ENCODE measurements at places on chromosomes 5 and 9. TPM values are rescaled to one million over a fixed set of nuclear protein-coding genes. Genes with fewer than 3 reads are reported as not detected.
A peak's percentile ranks its signal among the peaks of the same experiment; 100 is the strongest.

GRCh38 chr9:75452512-75452911 is 364.2 kb downstream of the OSTF1 start:
- DNase-seq = no peak

DNA sequence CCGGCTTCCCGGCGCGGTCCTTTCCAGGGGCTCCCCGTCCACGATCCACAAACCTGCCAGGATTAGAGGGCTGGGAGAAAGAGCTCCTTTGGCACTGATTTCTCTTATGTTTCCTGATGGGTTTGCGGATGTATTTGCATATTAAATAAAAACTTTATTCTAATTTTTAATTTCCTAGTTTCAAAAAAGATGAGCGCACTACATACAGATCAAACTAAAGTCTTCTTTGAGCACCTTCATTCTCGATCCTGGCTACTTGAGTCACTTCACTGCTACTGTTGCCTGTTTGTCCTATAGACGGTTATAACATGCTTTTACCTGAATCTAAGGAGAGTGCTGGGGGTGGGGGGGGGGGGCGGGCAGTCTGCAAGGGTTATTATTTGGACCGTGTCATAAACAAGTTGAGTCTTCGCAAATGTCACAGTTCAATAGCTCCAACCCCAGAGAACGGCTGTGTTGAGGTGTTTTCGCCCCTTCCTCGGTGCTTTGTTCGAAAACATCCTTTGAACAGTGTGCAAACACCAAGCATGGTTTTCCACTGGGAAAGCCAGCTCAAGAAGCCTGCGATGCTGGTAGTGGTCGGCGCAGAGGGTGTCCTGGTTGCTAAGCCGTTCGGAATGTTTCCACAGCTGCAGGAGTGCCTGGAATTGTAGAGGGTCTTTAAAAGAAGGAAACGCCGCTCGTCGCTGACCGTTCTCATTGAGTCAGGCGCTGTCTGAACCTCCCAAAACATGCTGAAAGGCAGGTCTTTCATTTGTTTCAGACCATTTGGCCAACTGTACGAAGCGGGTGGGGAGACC is 1.1 kb upstream of the STK10 start:
- DNase-seq = no peak

DNA sequence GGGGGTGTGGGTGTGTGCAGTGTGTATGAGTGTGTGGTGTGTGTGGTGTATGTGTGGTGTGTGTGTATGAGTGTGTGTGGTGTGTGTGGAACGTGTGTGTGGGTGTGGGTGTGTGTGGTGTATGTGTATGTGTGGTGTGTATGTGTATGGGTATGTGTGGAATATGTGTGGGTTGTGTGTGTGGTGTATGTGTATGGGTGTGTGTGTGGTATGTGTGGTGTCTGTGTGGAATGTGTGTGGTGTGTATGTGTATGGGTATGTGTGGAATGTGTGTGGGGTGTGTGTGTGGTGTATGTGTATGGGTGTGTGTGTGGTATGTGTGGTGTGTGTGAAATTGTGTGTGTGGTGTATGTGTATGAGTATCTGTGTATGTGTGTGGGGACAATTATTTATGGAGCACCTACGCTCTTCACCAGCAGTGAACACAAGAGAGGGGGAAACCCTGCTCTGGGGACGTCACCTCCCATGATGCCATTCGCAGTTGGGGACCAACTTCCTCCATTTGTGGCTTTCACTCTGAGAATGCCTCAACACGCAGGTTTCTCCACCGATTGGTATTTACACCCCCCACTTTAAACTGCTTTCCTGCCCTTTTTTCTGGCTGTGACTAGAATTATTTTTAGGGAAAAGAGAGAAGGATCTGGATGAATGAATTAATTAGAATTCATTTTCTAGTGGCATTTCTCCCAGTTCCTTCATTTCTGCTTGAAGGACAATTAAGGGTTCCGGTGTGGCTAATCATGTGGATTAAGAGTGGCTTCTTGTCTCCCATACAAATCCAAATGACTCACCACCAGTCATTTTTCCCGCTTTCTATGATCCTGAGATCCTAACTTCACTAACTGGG is 238.1 kb downstream of the ROR2 start:
- DNase-seq = no peak

DNA sequence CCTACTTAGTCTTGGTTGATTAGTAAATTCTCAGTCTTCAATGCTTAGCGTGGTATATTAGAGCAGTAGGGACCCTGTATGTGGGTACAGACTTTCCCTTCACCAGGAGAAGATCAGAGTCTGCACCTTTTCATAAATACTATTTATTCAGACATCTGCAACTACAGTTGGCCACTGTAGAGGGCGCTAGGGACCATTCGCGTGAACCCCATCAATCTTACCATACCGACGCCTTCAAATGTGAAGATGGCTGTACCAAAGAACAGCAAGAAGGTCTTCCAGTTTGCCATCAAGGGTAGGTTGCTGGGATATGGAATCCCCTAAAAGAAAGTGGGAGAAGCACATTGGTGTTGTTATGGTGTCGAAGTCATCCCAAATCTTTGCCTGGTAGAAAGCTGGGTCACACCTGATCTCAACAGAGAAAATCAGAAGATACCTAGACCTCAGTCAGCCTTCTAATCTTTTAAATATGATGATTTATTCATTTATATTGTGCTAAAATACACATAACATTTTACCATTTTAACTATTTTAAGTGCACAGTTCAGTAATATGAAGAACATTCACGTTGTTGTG is 19.1 kb downstream of the SLC36A3 start:
- DNase-seq = no peak

Gene SPARC
- 14,419 TPM for polyA plus RNA-seq

DNA sequence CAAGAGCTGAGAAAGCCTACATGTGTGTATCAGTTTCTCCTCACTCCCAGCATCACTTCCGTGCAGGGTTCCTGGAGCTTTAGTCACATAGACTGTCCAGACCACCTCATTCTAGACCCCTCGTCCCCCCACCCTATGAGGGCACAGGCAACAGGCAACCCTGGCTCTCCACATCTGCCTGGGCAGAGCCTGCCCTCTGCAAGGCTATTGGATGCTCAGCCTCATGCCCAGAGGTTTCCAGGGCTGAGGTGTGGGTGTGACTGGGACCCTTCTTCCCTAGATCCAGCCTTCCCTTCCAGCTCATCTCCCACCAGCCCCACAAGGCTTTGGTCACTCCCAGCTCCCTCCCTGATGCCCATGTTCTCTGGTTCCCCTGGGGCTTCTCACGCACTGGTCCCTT is 161.4 kb downstream of the PAX5 start:
- DNase-seq = no peak

GRCh38 chr9:99270491-99270890 is 48.4 kb downstream of the SEC61B start:
- DNase-seq = no peak

GRCh38 chr5:124080256-124080655 is 568.3 kb downstream of the CSNK1G3 start:
- no peak for DNase-seq

DNA sequence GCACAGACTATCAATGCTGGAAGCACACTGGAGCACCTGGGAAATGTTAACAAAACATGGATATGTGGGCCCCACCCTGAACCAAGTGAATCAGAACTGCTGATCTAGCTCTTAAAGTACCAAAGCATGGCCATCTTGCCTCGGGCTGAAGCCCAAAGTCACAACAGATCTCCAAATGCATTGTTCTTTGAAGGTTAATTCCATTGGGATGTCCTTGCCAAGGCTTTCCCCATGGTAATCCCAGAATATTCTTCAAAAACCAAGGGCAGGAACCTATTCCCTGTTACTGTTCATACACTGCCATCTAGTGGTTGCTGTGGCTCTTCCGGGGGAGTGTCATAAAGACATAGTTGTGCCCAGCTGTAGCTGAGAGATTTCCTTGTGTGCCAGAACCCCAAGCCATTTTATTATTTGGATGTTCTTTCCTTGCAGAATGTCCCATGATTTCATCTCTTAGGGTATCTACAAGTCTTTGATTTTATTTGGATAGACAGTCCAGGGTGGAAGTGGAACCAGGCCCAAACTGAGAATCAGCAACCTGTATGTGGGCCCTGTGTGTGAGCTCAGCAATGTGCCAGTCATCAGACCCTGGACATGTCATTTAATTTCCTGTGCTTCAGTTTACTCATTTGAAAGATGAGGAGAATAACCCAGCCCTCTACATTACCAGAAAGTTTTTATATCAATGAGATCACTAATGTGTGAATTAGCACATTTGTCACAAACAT is 290.0 kb downstream of the ACTL7B start:
- DNase-seq = peak; percentile 39

DNA sequence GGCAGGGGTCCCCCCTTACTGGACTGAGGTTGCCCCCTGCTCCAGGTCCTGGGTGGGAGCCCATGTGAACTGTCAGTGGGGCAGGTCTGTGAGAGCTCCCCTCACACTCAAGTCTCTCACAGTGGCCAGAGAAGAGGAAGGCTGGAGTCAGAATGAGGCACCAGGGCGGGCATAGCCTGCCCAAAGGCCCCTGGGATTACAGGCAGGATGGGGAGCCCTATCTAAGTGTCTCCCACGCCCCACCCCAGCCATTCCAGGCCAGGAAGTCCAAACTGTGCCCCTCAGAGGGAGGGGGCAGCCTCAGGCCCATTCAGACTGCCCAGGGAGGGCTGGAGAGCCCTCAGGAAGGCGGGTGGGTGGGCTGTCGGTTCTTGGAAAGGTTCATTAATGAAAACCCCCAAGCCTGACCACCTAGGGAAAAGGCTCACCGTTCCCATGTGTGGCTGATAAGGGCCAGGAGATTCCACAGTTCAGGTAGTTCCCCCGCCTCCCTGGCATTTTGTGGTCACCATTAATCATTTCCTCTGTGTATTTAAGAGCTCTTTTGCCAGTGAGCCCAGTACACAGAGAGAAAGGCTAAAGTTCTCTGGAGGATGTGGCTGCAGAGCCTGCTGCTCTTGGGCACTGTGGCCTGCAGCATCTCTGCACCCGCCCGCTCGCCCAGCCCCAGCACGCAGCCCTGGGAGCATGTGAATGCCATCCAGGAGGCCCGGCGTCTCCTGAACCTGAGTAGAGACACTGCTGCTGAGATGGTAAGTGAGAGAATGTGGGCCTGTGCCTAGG is at the start of gene CSF2:
CSF2 (plus strand) TSS at position 559 of the 783 bp plus-strand sequence; CDS start at position 594, 35 bp downstream.
- no peak for DNase-seq

GRCh38 chr5:82664732-82665131 is 386.6 kb upstream of the RPS23 start:
- no peak for DNase-seq

GRCh38 chr5:2178528-2178927 is 295.8 kb upstream of the IRX4 start:
- no peak for DNase-seq

Gene QRFP
- not detected for polyA plus RNA-seq

DNA sequence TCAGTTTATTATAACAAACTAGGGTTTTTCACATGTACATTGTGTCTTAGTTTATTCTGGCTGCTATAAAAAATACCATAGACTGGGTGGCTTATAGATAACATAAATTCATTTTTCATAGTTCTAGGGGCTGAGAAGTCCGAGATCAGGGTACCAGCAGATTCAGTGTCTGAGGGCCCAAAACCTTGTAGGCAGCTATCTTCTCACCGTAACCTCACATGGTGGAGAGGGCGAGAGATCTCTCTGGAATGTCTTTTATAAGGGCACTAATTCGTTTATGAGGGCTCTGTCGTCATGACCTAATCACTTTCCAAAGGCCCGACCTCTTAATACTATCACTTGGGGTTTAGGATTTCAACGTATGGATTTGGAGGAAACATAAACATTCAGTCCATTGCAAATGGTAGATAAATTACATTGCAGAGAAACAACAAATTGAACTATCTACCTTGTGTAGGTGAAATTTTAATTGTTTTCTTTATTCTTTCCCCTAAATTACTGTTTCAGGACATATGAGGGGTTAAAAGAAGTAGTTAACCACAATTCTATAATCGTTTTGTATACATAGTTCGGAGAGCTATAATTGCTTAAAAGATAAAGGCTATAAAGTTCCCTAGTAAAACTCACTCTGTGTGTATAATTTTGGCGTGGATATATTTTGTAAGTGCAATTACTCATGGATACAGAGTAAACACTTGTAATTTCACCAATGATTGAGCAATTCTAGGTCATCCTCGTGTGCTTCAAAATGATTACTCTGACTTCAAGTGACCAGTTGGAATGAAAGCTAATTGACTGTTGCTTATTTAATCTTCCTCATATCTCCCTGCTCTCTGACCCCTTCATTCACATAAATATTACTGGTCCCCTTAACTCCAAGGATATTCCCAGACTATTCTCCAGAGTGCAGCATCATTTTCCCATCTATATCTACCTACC is 247.5 kb upstream of the TMEM161B start:
- no peak for DNase-seq

Gene PCDHA9
- polyA plus RNA-seq = 0.06 TPM

Gene CCL21
- not detected for polyA plus RNA-seq

DNA sequence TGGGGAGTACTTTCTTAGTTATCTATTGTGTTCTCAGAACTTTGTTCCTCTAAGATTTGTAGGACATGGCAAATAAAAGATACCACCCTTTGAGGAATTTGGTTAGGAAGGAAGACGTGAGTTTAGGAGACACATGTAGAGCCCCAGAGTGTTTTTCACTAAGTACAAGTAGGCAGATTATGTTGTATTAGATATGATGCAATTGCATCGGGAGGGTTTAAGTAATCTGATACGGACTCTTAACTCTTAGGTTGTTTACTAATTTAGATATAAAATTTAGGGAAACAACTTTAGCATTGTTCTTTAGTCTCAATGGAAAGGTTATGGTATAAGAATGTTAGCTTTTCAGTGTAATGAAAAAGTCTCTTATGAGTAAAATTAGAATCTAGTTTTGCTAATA is 84.4 kb downstream of the TRIO start:
- no peak for DNase-seq

DNA sequence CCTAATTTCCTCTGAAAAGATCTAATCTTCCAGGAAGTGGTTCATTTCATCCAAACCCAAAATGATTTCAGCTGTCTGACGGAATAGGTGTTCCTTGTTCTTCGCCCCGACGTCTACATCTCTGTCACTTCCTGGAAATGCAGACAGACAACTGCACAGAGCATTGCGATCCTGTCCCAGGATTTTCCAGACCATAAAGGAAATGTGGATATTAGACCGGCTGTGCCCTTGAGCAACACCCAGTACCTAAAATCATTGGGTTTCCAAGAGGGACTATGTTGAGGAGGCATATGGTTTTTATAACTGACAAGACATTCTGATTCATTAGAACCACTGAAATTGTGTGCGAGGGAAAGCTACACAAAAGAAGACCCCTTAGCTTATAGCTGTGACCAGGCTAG is 74.2 kb downstream of the MSX2 start:
- no peak for DNase-seq

DNA sequence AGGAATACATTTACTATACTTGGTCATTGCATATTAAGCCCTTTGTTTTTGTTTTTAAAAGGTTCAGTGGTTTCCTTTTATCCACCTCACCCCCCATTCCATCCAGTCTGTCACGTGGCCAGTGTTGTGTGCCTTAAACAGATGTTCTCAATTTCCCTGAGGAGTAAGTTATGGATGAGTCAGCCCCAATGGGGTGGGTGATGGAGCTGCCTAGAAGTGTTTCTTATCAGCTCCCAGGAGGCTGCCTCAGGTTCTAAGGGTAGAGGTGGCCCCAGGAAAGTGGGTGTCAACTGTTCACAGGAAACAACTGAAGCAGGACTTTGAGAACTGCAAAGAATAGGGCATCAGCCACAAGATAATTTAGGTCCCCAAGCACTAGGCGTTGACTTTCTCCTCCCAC is 41.1 kb downstream of the ACTBL2 start:
- DNase-seq = peak; percentile 91

All from BJ (cell line).